Stimulated activated CD4-positive, alpha-beta T cell treated with anti-CD3 and anti-CD28 coated beads, Interleukin-15, amount 100 ng/mL, for 48 hours (primary cell): ENCODE measurements at places on chromosomes 7 and 10.

GRCh38 chr7:98685541-98685940 is 68.5 kb downstream of the NPTX2 start:
- DNase-seq: no peak

GRCh38 chr7:89989454-89989853 is 164.8 kb upstream of the STEAP1 start:
- DNase-seq: no peak

GRCh38 chr7:111841596-111842205 is 279.4 kb upstream of the IMMP2L start:
- no peak for DNase-seq

- DNase-seq: no peak
Observed at GRCh38 chr10:3848005-3848774, 63.2 kb upstream of the KLF6 start.

DNA sequence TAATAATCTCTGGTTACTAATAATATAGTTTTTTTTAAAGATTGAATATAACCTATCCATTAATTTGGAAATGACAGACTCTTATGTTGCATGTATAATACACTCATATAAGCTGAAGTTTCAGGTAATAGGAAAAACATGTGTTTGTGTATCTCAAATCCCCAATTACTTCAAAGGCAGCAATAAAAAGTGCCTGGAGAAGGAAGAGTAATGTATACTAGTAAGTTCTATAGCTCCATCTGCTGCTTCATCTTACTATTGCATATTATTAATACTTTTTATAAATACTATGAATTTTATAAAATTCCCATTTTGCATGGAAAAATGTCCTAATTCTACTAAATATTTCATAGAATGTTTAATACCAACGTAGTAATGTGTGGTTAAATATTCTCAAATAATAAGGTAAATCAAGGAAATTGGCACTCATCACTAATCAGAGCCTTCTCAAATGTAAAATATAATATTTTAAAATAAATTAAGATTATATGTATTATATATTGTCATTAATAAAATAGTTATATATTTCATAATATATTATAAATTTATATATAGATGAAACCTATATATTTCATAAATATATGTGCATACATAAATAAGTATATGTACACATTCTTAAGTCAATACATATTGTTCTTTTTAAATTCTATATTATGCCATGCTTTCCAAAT is 311.9 kb downstream of the HGF start:
- DNase-seq: no peak

GRCh38 chr10:9075420-9075819 is 1020.9 kb downstream of the GATA3 start:
- DNase-seq: no peak

GRCh38 chr7:90690159-90690858 is 94.2 kb downstream of the CDK14 start:
- DNase-seq: no peak

- DNase-seq: no peak
Observed at GRCh38 chr7:98285157-98286092, 3.9 kb downstream of the BRI3 start.
